ENCODE measurements at places on chromosomes 12 and 14. TPM values are rescaled to one million over a fixed set of nuclear protein-coding genes. Genes with fewer than 3 reads are reported as not detected.

RHOJ gene
- 0.49 TPM for total RNA-seq

FAM90A1 gene
- not detected for total RNA-seq

GRCh38 chr14:68448252-68448902 lies 344.5 kb downstream of the ZFP36L1 start:
- no peaks in the 10 kb centered on the region for H3K27me3 ChIP-seq
- no peaks in the 10 kb centered on the region for H3K36me3 ChIP-seq
- H3K4me1 ChIP-seq, result peaks cover 10% of the 10 kb centered on the region
- H3K4me3 ChIP-seq, result no peak overlapping the region
- DNase-seq, result no peak
- no peak overlapping the region for H3K27ac ChIP-seq

DNA sequence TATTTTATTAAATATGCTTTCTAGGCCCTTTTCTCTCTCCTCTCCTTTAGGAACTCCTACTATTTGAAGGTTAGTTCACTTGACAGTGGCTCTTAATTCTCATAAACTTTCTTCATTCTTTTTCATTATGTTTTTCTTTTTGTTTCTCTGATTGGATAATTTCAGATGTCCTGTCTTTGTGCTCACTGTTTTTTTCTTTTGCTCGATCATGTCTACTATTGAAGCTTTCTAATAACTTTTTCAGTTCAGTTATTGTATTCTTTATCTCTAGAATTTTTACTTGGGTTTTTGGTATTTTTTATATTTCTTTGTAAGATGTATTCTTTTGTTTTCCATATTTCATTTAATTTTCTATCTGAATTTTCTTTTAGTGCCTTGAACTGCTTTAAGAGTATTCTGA lies 215.0 kb downstream of the PLCZ1 start:
- H3K4me1 ChIP-seq, result no peaks in the 10 kb centered on the region
- H3K27me3 ChIP-seq, result no peaks in the 10 kb centered on the region
- H3K36me3 ChIP-seq, result no peaks in the 10 kb centered on the region
- DNase-seq, result no peak

GRCh38 chr14:104545151-104545941 lies 34.2 kb upstream of the C14orf180 start:
- peaks cover 56% of the 10 kb centered on the region for H3K27me3 ChIP-seq
- H3K27ac ChIP-seq, result no peak overlapping the region
- DNase-seq, result no peak
- H3K4me1 ChIP-seq, result no peaks in the 10 kb centered on the region
- no peak overlapping the region for H3K4me3 ChIP-seq
- no peaks in the 10 kb centered on the region for H3K36me3 ChIP-seq
